ENCODE measurements at places on chromosomes 13 and 19. TPM values are rescaled to one million over a fixed set of nuclear protein-coding genes. Genes with fewer than 3 reads are reported as not detected.

DNA sequence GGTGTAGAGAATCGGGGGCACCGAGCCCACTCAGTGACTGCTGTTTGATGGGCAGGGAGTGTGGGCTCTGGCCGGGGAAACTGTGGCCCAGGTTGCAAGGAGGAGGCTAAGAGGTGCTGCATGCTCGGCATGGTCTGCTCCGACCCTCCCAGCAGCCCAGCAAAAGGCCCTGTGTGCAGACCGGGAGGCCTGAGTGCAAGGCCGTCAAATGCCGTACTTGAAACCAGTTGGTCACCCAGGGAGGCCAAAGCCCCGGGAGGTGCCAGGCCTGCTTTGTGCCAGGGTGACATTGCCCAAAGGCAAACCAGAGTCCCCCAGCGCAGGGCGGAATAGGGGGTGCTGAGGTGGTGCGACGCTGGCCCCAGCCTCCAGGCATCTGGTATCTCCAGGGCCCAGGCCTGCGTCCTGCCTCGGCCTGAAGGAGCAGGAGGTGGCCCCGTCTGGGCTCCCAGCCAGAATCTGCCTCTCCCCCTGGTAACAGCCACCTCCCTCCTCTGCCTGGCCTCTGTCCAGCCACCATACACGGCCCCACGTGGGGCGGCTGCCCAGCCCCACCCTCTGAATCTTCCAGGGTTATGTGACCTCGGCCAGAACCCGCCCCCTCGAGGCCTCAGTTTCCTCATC is 4.0 kb downstream of the PIK3R2 start:
- DNase-seq, result no peak

DNA sequence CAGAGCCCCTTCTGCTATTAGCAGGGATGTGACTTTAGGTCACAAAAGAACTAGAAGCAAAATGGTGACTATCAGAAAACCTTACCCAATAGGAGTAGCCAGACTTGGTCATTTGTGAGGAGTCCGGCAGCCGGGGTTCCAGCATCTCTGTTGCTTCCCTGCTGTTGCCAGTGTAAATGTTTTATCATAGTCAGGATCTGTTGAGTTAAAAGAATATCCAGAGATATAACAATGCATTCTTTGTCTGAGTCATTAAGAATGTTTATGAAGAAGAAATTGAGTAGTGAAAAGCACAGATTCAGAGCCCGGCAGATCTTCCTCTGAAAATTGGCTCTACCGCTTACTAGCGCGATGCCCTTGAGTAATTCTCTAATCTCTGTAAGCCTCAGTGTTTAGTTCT is 84.2 kb downstream of the COL4A2 start:
- no peak for DNase-seq

DNA sequence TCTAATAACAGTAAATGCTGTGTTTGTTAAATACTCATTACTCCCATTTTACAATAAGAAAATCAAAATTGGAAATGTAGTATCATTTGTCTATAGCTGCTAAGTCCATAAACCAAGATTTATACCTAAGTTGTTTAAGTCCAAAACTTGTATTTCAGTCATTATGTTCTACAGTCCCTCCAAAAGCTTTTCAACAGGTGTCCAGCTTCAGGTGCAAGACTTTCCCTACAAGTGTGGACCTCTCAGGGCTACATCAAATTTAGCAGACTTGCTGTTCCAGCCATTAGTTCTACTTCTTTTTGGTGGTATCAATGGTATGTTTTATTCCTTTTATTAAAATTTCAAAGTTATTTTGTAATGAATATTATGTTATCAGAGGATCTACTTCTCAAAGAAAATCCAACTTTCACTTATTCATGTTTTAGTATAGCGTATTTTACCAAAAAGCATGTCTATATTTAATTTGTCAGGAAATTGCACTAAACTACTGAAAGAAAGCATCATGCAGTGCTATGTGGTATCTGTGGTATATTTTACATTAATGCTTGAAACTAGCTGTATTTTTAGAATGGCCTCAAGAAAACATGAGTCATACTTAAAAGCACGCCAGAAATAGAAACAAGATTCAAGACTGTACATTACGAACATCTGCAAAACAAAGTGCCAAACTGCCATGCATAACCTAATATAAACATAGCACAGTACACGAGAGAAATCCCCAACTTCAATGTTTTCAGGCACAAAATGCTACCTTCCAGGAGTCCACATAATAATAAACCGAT is 44.5 kb downstream of the VWA8 start:
- no peak for DNase-seq

DNA sequence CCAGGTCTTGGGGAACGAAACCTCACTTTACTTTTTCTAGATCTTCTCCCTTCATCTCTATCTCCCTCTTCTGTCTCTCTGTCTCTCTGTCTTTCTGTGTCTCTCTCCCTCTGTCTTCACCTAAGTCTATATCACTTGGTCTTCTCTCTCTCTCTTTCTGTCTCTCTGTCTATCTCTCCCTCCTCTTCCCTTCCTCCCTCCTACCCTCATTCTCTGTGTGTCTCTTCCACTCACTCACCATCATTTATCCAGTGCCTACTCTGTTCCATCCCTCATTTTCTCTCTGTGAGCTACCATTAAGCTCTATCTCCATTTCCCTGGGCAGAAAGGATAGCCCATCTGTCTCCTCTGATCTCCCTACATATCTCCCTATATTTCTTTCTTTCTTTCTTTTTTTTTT is 32.2 kb upstream of the FBL start:
- no peak for DNase-seq

- no peak for DNase-seq
These were observed 47.9 kb downstream of the CEBPG start for GRCh38 chr19:33421368-33421767.

Gene PSG6
- not detected for total RNA-seq

Gene HMG20B
- total RNA-seq, result 51.4 TPM

All from neural progenitor cell (in vitro differentiated cells).